ENCODE measurements at places on chromosomes 6 and 20.

DNA sequence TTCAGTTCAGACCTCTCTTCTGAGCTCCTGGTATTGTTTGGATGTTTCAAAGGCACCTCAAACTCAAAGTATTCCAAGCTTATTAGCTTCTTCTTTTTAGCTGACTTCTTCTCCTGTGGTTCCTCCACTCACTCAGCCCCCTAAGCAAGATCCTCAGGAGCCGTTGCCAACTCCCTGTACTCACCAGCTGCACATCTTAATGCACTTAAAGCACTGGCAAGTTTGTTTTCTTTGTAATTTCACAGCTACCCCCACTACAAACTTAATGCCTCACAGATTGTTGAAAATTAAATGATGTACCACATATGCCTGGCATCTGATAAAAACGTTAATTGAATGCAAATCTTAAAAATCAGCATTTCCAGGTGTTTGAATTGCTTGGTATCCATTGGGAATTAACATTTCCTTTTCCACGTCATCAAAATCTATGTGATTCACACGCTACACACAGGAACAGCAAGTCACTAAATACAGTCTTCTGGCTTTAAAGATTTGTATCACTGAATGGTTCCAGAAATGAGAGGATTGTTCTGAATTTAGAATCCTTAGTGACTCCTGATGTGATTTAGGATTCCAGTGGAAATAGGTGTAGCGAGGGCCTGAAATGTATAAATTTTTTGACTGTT, 24.5 kb downstream of the CALHM6 start:
- DNase-seq, result no peak

- DNase-seq, result no peak
These were observed 59.3 kb downstream of the EPB41L2 start for GRCh38 chr6:131003488-131004386.

DNA sequence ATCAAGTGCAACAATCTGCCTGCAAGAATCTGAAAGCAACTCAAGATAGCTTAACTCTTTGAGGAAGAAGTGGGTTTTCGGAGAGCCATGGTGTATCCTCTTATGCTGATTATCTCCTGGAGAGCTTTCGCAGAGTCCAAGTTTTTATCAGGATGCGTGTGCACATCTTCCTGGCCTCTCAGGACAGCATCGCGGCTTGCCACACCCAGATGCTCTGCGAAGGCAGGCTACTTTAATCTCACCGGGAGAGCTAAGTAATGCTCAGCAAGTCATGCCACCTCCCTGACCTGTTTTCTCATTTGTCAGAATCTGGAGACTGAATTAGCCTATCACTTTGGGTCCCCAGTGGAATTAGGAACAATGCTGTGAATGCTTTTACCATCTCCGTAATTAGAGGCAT, 52.9 kb downstream of the TTI1 start:
- no peak for DNase-seq

DNA sequence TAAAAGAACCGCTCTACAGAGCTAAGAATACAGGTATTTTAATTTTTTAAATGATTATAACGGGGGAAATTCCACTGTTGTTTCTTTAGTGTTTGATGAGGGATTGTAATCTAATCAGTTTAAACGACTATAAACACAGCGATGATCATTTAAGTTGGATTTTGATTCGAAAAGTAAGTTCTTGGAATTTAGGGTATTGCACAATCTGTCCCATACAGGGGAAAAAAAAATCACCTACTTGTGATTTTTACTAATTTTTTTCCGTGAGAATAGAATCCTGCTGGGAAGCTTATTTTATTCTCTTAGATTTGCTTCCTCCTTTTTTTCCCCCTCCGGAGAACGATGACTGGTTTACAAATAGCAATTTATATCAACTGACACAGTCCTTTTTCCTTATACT, 108.0 kb downstream of the LAMA2 start:
- DNase-seq, result no peak
